ENCODE measurements at places on chromosomes 7 and 10.
A peak's percentile ranks its signal among the peaks of the same experiment; 100 is the strongest.

GRCh38 chr7:47583739-47584535 lies 2.0 kb upstream of the TNS3 start:
- DNase-seq, result no peak

DNA sequence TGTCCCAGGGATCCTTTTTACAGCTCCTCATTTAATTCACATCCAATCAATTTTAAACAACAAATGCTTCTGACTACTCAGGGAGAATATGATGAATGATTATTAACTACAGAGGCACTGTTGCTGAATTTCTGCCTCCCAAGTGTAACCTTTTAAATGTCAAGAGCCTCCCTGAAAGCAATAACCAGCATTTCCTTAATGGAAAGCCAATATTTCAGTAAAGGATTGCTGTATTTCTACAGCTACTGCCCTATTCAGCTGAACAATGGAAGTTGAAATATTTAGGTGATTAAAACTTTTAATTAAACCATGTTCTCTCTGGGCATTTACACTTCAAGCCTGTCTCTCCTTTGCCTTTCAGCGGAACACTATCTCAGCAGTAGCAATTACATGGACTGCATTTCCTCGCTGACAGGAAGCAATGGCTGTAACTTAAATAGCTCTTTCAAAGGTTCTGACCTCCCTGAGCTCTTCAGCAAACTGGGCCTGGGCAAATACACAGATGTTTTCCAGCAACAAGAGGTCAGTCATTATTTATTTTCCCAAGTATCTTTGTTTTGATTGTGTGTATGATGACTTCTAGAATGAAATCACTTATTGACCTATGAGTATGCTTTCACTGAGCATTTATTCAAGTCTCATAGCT lies 304.7 kb downstream of the BICC1 start:
- DNase-seq, result no peak

DNA sequence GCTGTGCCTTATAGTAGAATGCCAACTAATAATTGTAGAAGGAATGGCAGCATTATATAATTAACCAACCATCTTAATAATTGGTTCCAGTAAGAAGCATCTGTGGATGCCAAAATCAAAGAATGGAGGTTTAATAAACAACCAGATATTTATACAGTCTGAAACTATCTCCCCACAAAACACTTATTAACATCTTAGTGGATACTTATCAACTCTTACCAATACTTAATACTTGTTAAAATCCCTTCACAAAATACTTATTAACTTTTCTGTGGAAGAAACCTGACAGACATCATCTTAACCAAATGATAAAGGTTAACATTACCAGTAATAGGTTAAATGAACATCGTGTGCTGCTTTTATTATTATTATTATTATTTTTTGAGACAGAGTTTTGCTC lies 29.1 kb upstream of the FAM107B start:
- no peak for DNase-seq

- no peak for DNase-seq
Observed at GRCh38 chr7:117592011-117592635, 112.3 kb downstream of the CFTR start.

GRCh38 chr10:98560565-98560964 lies 113.8 kb upstream of the HPS1 start:
- no peak for DNase-seq

GRCh38 chr10:58399410-58399809 lies 14.2 kb downstream of the TFAM start:
- no peak for DNase-seq

- peak; percentile 47 for DNase-seq
Observed at GRCh38 chr7:143362131-143363015, at the start of gene FAM131B. Gene FAM131B (minus strand): TSS chr7:143362713. CDS start chr7:143362603, 110 bp downstream.

GRCh38 chr10:75957314-75958120 lies 526.1 kb downstream of the LRMDA start:
- DNase-seq, result no peak

GRCh38 chr7:98884416-98884815 lies 6.1 kb downstream of the TRRAP start:
- no peak for DNase-seq

- no peak for DNase-seq
Observed at GRCh38 chr7:107119376-107120105, 49.3 kb upstream of the HBP1 start.

DNA sequence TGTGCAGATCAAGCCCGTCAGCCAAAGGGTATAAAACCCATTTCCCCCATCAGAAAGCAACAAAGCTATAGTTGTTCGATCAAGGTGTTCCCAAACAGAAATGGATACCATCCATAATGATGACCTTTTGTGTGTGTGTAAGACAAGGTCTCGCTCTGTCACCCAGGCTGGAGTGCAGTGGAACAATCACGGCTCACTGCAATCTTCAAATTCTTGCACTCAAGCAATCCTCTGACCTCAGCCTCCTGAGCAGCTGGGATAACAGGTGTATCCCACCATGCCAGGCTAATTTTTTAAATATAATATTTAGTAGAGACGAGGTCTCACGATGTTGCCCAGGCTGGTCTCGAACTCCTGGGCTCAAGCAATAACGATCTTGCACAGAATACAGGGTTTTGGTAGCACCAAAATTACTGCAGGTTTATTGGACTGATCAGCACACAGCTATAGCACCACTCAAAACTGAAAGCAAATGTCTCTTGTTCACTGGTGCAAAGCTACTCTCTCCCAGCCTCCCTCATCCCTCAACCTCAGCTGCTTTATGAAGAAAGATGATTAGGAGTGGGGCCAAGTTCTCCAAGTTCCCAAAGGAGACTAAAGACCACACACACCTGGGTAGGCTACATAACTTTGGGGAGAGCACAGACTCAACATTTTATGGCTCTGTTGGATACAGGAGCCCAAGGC lies 80.5 kb downstream of the ABI1 start:
- no peak for DNase-seq

GRCh38 chr10:127375461-127375860 lies 173.6 kb upstream of the NPS start:
- DNase-seq, result no peak

GRCh38 chr10:33333260-33334101 lies 986 bp downstream of the NRP1 start:
- DNase-seq, result peak; percentile 9

Measured in neuronal stem cell (in vitro differentiated cells).